ENCODE measurements at places on chromosomes 7 and 10.

DNA sequence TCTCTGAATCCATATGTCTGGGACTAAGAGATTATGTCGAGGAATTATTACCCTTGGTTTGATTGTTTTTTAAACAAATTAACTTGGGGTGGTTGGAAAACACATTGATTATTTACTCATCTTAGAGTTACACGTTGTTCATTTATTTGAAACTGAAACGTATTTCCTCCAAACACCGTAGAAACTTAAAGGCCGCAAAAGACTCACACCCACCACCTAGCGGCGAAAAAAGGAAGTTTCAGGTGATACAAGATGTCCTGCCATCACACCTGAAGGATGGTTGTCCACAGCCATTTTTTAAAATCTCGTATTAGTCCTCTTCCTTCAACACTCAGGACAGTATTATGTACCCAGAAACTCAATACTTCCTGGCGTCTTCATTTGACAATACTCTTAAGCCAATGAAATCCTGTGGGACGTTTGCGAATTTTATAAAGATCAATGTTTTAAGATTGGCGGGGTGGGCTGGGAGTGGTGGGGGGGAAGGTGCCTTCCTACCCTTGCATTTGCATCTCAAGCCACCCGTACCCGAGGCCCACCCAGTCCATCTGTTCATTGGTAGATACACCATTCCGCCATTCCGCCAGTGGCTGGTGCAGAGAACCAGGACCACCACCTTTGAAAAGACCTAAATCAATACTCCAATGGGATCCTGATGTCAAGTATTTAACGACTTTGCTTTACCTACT, 1.4 kb upstream of the LCOR start:
- peak; percentile 58 for DNase-seq

GRCh38 chr7:94295850-94296249, 98.8 kb upstream of the COL1A2 start:
- DNase-seq, result peak; percentile 89

- no peak for DNase-seq
Observed at GRCh38 chr10:86165666-86166065, 200.9 kb downstream of the GRID1 start.

DNA sequence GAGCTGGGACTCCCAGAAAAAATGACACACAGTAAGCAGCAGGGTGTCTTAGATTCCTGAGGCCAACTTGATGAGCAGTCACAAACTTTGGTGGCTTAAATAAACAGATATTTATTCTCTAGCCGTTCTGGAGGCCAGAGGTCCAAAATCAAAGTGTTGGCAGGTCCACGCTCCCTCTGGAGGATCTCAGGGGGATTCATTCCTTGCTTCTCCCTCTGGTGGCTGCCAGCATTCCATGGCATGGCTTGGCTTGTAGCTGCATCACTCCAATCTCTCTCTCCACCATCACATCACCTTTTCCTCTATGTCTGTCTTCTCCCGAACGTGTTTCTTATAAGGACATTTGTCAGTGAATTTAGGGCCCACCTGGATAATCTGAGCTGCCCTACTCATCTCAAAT, 98.4 kb downstream of the OSBPL3 start:
- DNase-seq, result no peak

DNA sequence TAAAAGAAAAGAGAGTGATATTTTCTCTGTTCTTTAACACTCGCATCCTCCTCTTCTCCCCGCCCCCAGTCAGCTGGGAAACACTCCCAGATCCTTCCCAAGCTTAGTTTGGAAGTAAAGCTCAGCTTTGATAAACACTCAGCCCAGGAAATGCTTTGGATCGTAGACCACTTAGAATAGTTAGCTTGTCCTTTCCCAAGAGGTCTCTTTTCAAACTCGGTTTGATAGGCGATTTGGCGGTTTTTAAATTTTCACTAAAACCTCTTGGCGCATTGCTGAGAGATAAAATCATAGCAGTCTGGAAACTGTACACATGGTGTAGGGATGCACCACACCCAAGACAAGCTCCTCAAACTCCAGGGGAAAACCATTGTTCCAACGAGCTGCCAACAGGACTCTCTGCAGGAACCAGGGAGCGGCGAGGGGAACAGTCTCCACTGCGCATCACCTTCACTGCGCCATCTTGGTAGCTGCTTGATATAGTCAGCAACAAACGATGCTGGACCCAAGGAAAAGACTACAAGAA, 22.3 kb downstream of the SMURF1 start:
- peak; percentile 85 for DNase-seq

- DNase-seq, result no peak
Observed at GRCh38 chr10:5910323-5911100, 20.5 kb downstream of the FBH1 start.

DNA sequence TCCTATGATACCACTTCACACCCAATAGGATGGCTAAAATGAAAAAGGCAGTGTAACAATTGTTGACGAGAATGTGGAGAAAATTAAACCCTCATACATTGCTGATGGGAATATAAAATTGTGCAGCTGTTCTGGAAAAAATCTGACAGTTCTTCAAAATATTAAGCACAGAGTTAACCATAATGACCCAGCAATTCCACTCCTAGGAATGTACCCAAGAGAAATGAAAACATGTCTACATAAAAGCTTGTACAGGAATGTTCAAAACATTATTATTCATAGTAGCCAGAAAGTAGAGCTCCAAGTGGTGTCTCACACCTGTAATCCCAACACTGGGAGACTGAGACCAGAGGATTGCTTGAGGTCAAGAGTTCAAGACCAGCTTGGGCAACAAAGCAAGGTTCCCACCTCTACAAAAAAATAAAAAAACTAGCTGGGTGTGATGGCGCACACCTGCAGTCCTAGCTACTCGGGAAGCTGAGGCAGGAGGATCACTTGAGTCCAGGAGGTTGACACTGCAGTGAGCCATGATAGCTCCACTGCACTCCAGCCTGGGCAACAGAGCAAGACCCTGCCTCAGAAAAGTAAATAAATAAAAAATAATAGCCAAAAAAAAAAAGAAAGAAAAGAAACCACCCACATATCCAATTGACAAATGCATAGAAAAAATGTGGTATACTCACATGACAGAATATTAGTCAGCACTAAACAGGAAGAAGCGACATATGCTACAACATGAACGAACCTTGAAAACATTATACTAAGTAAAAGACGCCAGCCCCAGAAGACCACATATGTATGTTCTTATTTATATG, 5.0 kb downstream of the RHEB start:
- no peak for DNase-seq

DNA sequence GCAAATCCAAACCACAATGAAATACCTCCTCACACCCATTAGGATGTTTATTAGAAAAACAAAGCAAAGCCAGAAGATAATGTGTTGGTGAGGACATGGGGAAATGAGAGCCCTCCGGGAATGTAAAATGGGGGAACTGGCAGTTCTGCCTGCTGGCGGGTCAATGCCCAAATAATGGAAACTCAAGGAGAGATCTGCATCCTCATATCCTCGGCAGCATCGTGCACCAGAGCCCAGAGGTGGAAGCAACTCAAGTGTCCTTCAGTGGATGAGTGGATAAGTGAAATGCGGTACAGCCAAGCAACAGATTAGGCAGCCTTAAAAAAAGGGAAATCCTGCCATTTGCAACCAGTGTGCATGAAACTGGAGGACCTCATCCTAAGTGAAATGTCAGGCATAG, 325.2 kb downstream of the WDR37 start:
- no peak for DNase-seq

DNA sequence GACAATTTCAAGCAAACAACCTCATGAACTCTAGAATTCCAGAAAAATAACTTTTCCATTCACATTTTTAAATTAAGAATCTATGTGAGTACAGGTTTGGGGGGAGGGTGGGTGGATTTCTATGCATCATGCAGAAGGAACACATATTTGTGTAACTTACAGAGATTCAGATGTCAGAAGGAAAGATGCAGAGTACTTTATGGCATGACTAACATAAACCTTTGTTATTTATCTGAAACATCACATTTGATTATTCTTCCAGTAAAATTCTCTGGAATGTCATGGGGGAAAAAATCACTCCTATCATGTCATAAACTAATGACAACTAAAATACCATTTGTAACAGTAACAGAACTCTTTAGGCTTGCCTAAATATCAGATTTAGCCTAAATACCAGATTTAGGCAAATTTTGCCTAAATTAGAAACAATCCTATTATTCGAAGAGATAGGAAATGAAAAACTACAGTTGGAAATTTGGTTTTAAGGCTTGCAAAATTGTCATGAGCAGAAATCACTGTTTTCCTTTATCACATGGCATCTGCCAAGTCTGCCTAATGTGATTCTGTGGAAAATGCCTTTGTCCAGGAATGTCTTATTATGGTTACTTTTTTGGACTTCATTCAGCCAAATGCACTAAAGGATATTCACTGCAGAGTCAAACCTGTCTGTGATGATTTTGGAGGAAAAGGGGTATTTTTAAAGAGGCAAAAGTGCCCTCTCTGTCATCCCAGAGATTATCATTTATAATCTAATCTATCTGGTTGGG, 527.7 kb upstream of the CELF2 start:
- peak; percentile 88 for DNase-seq

DNA sequence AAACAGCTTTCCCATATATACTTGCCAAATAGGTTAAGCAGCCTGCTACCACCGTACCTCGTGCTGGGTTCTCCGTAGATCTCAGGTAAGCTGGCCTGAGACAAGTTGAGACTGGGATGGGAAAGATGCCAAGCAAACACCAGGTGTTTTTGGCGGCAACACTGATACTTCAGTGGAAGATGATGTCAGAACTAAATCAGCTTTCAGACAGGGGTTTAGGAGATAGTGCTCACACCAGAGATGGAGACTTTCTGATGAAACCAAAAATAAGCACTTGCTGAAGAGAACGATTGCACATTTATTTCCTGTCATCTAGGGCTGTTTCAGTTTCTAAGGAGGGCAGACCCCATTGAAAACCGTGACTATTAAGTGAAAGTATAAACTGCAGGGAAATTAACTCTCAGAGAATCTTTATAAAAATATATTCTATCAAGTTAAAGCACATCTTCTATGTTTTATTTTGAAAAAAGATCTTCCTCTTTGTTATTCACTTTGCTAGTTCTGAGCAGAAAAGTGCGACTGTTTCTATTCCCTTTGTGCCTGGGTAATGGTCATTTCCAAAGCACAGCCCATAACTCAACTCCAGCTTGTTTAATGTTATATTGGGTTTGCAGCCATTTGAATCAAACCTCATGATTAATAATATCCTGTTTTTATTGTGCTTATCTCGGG, 149.9 kb downstream of the CPED1 start:
- DNase-seq, result peak; percentile 10

GRCh38 chr10:62990126-62990525, 143.0 kb upstream of the NRBF2 start:
- no peak for DNase-seq

DNA sequence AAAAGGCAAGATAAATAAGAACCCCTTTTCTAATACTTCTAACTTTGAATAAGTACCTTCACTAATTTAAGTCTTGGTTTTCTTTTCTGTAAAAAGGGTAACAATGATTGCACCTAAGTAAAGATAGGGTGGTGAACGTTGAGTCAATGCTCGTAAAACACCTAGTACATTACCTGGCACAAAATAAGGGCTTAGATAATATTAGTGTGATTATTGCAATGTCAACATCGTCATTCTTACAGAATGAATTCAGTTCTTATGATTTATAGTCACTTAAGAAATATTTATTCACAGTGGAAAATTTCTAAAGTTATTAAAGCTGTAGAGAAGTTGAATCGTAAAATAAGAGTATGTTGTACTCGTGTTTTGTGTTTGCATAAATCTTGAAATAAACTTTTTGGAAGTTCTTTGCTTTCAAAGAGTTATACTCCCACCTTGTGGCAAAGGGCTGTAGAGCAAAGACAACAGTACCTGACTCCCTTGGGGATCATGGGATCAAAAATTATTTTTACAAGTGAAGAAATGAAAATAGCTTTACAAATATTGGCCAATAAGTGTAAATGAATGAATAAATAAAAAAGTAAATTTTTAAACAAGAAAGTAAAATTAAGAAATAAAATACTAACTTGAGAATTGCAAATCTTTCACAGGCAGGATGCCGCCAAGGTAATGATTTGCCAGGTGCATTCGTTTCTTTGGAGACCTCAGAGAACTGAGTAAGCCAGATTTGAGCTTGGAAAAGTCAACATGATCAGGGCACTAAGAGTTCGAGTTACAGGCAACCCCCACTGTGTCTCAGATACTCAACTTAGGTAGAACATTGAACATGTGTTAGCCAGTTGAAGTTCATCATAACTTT, 285.8 kb upstream of the CACNA2D1 start:
- DNase-seq, result peak; percentile 38

DNA sequence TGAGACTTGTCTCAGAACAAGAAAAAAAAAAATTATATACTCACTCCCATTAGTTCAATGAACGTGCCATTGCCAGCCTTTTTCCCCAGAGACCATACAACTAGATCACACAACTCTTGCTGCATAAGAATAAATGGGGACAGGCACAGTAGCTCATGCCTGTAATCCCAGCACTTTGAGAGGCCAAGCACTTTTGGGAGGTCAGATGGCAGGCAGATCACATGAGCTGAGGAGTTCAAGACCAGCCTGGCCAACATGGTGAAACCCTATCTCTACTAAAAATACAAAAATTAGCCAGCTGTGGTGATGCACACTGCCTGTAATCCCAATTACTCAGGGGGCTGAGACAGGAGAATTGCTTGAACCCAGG, 13.6 kb downstream of the PDLIM1 start:
- no peak for DNase-seq

GRCh38 chr10:15704581-15704968, 15.1 kb downstream of the ITGA8 start:
- DNase-seq, result peak; percentile 53

DNA sequence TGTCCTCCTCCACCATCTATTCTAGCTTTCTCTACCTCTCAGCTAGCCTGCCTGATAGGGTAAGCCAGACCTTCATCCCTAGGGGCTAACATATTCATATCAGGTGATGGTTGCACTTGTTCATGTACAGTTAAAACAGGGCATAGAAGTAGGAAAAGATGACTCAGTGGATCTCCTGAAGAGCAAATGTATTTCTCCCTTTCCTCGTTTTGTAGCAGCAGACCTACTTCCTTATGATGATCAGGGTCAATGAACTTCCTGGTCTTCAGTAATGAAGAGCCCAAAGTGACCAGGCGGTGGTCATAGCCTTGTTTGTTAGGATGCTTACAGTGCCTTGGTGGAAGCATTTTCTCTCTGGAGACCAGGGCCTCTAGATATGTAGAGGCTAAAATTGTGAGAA, 6.3 kb downstream of the LIPJ start:
- DNase-seq, result no peak

GRCh38 chr10:129410688-129411392, 56.2 kb upstream of the MGMT start:
- DNase-seq, result no peak

GRCh38 chr10:91479583-91479982, 69.4 kb downstream of the HECTD2 start:
- DNase-seq, result no peak

Data from fibroblast of skin of right quadriceps (primary cell).